ENCODE measurements at places on chromosomes 1 and 21.

DNA sequence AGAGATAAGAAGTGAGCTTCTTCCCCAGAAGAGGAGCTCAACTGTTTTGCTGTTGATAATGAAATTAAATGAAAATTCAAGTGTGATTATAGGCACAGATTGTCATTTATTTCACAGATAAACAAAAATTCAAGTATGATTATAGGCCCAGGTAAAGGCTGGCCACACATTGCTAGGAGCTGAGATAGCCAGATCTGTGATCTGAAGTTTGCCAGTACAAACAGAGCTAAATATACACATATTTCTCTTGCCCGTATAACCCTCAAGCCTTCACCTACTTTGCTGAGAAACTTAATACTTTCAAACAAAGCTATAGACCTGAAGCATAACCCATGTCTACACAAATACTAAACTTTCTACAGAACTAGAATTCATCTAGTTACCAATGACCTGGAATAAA, 31.3 kb upstream of the NRIP1 start:
- no peak for DNase-seq

GRCh38 chr1:185419718-185420117, 102.7 kb upstream of the IVNS1ABP start:
- DNase-seq, result peak; percentile 57

GRCh38 chr1:48947761-48948537, 171.3 kb upstream of the BEND5 start:
- no peak for DNase-seq

GRCh38 chr1:51899022-51899421, 20.5 kb upstream of the NRDC start:
- no peak for DNase-seq

- DNase-seq, result no peak
Measured at GRCh38 chr1:182587093-182587492, 2.0 kb downstream of the RNASEL start.

GRCh38 chr1:26003756-26004155, 5.9 kb upstream of the PAFAH2 start:
- DNase-seq, result no peak

- peak; percentile 73 for DNase-seq
Measured at GRCh38 chr1:77605246-77606026, 77.0 kb downstream of the ZZZ3 start.

- no peak for DNase-seq
Measured at GRCh38 chr21:45026826-45027225, 47.6 kb upstream of the ADARB1 start.

DNA sequence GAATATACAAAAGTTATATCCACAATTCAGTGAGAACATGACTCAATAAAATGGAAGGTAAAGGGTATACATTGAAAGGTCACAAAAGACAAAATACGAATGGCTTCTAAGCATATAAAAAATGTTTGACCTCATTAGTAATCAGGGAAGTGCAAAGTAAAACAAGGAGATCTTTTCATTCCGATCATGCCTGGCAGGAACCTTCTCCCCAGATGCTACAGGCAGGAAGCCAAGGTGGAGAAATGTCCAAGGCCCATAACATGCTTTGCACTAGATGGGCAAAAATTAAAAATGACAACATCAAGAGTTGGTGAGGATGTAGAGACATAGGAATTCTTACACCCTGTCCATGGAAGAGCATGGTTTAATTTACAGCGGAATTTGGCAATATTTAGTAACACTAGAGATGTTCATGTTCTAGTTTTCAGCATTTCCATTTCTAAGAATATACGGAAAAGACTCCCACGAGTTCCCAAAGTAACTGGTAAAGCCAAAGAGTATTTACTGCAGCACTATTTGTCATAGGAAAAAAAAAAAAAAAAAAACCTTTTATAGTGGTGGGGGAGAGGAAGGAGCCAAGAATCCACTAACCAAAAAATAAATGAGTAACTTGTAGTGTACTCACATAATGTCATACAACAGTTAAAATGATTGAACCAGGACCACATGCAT, 184.5 kb upstream of the KAZN start:
- peak; percentile 12 for DNase-seq

DNA sequence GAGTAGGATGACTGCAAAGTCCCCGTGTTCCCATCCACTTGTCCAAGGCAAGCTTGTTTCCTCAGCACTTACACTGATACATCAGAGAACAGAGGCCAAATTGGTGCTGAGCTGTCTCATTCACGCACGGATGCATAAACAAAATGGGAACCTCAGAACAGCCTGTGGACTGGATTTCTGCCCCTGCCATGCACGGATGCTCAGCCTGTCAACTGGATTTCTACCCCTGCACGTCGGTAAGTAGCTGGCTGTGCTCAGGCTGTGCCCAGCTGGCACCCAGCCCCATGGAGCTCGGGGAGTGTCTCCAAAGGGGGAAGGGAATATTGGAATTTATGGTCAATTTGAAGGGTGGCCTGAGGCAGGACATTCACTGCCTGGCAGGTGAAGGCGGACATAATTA, 40.8 kb upstream of the TMPRSS2 start:
- no peak for DNase-seq

- no peak for DNase-seq
Measured at GRCh38 chr1:109181807-109182163, 31.9 kb upstream of the SARS1 start.

DNA sequence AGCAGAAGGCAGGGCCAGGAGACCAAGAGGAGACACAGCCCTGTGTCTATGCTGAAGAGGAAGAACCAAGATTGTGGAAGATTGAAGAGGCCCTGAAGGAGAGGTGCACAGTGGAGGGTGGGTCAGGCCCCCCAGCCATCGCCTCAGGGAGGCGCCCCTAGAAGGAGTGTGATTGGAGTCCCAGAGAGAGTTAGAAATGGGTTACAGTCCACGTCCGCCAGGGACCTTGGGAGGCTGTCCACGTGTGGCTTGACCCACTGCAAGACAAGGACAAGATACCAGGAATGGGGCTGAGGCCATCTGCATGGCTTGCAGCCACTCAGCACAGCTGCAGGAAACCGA, 375.1 kb downstream of the NPHP4 start:
- DNase-seq, result no peak

- DNase-seq, result no peak
Measured at GRCh38 chr1:2313651-2314261, 77.6 kb downstream of the MORN1 start.

DNA sequence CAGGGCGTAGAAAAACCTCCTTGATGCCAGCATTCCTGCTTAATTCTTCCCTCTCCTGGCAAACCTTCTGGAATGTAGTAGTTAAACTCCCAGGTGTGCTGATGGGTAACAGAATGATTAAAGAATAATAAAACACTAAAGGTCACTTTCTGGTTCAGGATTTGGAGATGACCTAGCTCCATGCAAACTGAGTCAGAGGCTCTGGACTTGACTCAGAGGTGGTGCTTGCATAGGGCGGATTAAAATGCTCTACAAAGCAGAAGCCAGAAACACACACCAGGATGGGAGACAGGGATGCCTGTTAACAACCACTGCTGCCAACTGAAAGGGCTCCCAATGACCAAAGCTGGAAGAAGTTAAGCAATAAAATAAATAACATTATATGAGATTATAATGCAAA, 41.5 kb downstream of the KRTAP19-8 start:
- no peak for DNase-seq

GRCh38 chr21:20968391-20968790, 29.8 kb upstream of the NCAM2 start:
- DNase-seq, result no peak

- no peak for DNase-seq
Measured at GRCh38 chr21:15676935-15677334, 52.8 kb upstream of the USP25 start.

DNA sequence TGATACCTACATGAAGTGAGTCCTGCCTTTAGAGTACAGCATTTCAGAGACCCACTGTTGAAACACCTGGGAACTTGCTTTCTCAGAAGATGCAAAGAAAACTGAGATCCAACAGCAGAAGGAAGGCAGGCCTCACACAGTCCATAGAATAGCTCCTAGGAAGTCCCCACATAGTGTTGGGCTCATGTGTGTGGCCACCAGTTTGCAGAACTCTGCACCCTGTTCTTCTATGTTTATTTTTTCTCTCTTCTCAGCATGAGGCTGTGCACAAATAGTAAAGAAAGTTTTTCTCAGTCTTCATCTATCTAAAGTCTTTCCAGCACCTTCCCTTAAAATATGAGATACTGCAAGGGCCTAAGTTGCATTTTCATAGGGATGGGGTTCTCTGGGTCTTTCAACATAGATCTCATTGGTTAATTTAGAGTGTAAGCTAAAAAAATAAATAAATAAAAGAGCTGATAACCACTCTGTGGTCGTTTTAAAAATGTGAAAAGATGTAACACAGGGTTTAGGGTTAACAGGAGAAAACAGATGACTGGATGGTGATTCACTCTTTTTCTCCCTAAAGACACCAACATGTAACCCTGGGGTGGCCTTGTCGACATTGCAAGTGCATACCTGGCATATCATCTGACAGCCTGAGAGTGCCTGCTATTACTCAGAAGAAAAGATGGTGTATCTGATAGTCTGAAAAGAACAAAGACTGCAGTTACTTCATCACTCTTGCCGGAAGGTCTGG, 94.6 kb downstream of the ZC3H11B start:
- DNase-seq, result peak; percentile 78

- peak; percentile 70 for DNase-seq
Measured at GRCh38 chr1:27007909-27008582, 4.6 kb downstream of the TENT5B start.

DNA sequence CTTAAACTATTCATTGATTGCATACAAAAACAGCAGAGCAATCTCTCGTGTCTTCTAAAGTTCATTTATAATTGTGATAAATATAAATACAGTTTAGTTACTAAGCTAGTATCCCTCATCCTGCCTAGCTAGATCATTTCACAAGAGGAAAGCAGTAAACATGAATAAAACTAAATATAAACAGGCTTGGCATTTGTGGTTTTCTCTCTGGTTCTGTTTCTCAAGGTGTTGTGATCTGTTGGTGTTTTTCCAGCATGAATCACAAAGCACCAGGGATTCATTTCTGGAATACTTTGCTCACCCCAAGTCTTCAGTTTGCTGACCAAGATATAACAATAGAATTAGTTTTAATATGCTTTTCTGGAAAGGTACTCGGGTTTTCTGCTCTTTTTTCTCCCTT, 32.7 kb upstream of the GLIS1 start:
- peak; percentile 74 for DNase-seq

DNA sequence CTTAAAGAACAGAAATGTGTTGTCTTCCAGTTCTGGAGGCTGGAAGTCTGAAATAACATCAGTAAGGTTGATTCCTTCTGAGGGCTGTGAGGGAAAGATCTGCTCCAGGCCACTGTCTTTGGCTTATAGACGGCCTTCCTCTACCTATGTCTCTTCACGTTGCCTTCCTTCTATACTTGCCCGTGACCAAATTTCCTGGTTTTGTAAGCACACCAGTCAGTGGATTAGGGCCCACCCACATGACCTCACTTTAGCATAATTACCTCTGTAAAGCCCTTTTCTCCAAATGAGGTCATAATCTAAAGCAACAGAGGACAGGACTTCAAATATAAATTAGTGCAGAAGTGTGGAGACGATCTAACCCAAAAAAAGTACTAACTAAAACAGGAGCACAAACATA, 231.6 kb downstream of the NRIP1 start:
- no peak for DNase-seq

DNA sequence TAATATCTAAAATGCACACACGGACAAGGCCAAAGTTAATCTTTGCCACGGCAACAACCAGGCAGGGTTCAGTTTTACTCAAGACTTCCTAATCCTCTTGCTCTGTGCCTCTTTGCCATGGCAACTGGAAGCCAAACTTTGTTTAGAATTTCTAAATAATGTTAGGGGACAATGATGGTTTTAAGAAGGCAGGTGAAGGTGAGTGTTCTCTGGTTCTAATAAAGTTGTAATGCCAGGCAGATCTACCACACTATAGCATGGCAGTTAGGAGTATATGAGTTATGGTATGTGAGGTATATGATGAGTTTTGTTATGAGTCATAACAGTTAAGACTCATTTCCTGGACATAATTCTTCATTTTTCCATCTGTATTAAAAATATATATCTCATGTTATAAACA, 2.7 kb downstream of the PTPRC start:
- DNase-seq, result no peak

- peak; percentile 73 for DNase-seq
Measured at GRCh38 chr1:156627313-156627880, 8.2 kb downstream of the HAPLN2 start.

- DNase-seq, result no peak
Measured at GRCh38 chr1:14112613-14113012, 412.6 kb downstream of the PRDM2 start.

- no peak for DNase-seq
Measured at GRCh38 chr1:90986953-90987352, 34.9 kb downstream of the ZNF644 start.

GRCh38 chr1:27906759-27907158, 28.0 kb upstream of the SMPDL3B start:
- no peak for DNase-seq

- DNase-seq, result no peak
Measured at GRCh38 chr21:32100423-32100822, 178.4 kb downstream of the MIS18A start.

DNA sequence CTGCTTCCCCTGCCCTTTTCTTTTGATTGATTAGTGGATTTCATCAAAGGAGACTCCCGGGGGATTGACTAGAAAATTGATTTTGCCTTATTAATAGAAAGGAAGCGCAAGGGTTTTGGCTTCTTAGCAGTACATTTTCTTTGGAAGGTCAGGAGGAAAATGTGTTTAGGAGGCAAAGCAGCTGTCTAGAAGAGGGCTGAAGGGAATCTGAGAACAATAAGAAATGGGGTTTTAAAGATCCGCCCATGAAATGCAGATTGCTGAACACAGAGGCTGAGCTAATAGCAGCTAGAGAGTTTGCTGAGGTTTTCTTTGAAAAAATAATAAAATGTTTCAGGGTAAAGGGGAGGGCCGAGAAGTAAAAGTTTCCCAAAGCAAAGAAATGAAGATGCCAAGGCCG, 4.9 kb downstream of the SERTAD4 start:
- no peak for DNase-seq

DNA sequence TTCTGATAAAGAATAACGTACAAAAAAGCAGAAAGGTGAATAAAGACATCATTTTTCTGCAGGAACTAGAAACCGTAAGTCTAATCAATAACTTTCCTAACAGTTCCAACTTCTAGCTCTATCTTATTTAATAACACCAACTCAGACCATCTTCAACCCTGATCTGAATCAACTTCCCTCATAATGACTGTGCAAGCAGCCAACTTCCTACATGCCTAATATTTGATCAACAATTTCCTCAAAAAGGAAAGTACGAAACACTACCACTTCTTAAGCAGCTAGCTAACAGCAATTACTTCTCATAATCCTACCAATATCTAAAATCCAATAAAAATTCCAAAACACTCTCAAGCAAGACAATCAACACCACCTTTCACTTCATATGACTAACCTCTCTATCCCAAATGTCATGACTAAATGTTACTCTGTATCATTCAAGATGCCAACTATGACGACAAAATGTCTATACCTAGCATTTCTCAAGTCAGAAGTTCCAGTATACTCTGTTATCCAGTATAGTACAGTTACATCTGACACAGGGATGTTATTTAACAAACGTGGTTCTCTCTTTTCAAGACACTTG, 1.7 kb downstream of the COP1 start:
- DNase-seq, result peak; percentile 23

DNA sequence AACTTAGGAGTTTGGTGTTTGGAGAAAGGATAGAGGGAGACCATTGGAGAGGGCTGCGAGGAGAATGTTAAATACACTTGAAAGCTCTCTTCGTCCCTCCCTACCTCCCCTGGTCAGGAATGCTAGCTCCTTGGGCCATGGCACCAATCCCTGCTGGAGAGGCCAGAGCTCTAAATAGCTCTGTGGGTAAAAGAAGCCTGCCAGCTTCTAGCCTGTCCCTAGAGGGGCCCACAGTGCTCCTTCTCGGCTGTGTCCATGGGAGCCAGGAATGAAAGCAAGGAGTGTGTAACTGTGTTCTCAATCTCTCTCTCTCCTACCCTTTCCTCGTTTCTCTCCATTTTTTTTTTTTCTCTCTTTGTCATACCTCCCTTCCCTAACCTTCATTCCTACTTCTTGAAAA, at the start of gene CCDC190:
CCDC190 (minus strand) TSS at position 75 of the 400 bp plus-strand sequence. CDS start 1,529 bp downstream, outside the sequence.
- no peak for DNase-seq

All from EH (cell line).